Heart left ventricle (tissue), 16 donors: ENCODE measurements at places on chromosomes 12 and 14. TPM values are rescaled to one million over a fixed set of nuclear protein-coding genes. Genes with fewer than 3 reads are reported as not detected.

Gene TCTN2
- 3.5 TPM for total RNA-seq

Gene CEP290
- total RNA-seq: 9.6 TPM

Gene HOXC10
- not detected for total RNA-seq

Gene CCDC196
- not detected for total RNA-seq

Gene SLC22A17
- total RNA-seq: 9.9 TPM

Gene DDX23
- 51.2 TPM for total RNA-seq

Gene FBXW8
- total RNA-seq: 5.4 TPM

Gene NKX2-1
- total RNA-seq: not detected

Gene FAIM2
- 5.0 TPM for total RNA-seq

Gene ANO2
- 7.4 TPM for total RNA-seq

Gene SSPN
- total RNA-seq: 19.9 TPM

Gene CLEC2D
- total RNA-seq: 18.7 TPM

Gene MRPL42
- 52.8 TPM for total RNA-seq

Gene PRB2
- not detected for total RNA-seq

Gene RTL1
- total RNA-seq: not detected

Gene APOLD1
- total RNA-seq: 12.6 TPM

Gene FAM161B
- 6.5 TPM for total RNA-seq

Gene GARIN6
- not detected for total RNA-seq

Gene SOAT2
- 0.27 TPM for total RNA-seq

Gene LRFN5
- 0.28 TPM for total RNA-seq

Gene VASH1
- total RNA-seq: 7.8 TPM

Gene TAS2R9
- not detected for total RNA-seq

Gene SARNP
- 52.1 TPM for total RNA-seq

Gene TAS2R8
- total RNA-seq: not detected

Gene C12orf54
- total RNA-seq: not detected

Gene HSPB8
- total RNA-seq: 427 TPM

Gene ASCL1
- total RNA-seq: not detected

Gene JDP2
- total RNA-seq: 43.7 TPM

Gene P3H3
- total RNA-seq: 23.7 TPM

Gene ETNK1
- total RNA-seq: 13.5 TPM

Gene OASL
- total RNA-seq: 0.37 TPM

Gene CIDEB
- 5.9 TPM for total RNA-seq

Gene SLC7A8
- total RNA-seq: 8.8 TPM

Gene WASHC3
- 65.5 TPM for total RNA-seq

Gene NEDD8
- 217 TPM for total RNA-seq

Gene GSG1
- total RNA-seq: not detected

Gene AMN
- not detected for total RNA-seq

Gene FRMD6
- total RNA-seq: 9.2 TPM

Gene SERPINA10
- total RNA-seq: not detected

Gene CLEC7A
- total RNA-seq: 2.0 TPM

Gene FBXO34
- 20.0 TPM for total RNA-seq

Gene GPX2
- total RNA-seq: not detected

Gene SIX4
- total RNA-seq: 2.9 TPM

Gene TAS2R10
- total RNA-seq: not detected

Gene TCL1A
- not detected for total RNA-seq

Gene ART4
- total RNA-seq: 0.44 TPM

Gene B3GNT4
- total RNA-seq: not detected

Gene KLHL42
- 5.5 TPM for total RNA-seq

Gene SSTR1
- total RNA-seq: 0.35 TPM

Gene CCDC184
- total RNA-seq: 0.39 TPM

Gene OR4E2
- not detected for total RNA-seq

Gene AQP6
- not detected for total RNA-seq

Gene GRIP1
- 1.5 TPM for total RNA-seq

Gene ETFRF1
- 52.3 TPM for total RNA-seq

Gene TGM1
- 1.1 TPM for total RNA-seq

Gene PLA2G1B
- 1.2 TPM for total RNA-seq

Gene DPPA3
- not detected for total RNA-seq

Gene RNF212B
- not detected for total RNA-seq

Gene C1QL4
- not detected for total RNA-seq
